ENCODE measurements at places on chromosomes 7 and 10. TPM values are rescaled to one million over a fixed set of nuclear protein-coding genes. Genes with fewer than 3 reads are reported as not detected.

DNA sequence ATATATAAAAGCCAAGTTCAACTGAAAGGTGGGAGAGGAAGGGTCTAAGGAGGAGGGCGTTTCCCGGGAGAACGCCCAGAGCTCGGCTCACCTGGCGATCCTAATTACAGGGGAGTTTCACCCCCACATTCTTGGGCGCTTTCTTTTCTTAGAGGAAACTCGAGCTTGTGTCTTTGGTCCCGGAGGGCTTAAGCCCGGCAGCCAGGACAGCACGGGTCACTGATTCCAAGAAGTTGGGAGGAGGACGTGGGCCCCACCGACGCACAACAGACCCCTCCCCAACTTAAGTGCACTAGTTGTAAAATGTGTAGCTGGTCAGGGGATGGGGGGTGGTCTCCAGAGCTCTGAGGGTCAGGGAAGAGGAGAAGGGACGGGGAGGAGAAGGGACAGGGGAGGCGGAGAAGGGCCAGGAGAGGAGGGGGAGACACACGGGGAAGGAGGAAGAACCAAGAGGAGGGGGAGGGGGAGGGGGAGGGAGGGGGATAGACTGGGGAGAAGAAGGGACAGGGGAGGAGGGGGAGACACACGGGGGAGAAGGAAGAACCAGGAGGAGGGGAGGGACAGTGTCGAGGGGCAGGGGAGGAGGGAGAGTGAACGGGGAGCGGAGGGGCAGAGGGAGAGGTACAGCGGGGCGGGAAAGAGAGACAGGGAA lies 874 bp downstream of the BAIAP2L1 start:
- DNase-seq = peak; percentile 48

MYO3A gene
- polyA plus RNA-seq = 1.9 TPM

- DNase-seq = no peak
Measured at GRCh38 chr7:40720416-40720815, 585.6 kb downstream of the SUGCT start.

- no peak for DNase-seq
Measured at GRCh38 chr7:130973637-130974036, 239.6 kb upstream of the KLF14 start.

PCDH15 gene
- 1.5 TPM for polyA plus RNA-seq

FAM170B gene
- polyA plus RNA-seq = not detected

DNA sequence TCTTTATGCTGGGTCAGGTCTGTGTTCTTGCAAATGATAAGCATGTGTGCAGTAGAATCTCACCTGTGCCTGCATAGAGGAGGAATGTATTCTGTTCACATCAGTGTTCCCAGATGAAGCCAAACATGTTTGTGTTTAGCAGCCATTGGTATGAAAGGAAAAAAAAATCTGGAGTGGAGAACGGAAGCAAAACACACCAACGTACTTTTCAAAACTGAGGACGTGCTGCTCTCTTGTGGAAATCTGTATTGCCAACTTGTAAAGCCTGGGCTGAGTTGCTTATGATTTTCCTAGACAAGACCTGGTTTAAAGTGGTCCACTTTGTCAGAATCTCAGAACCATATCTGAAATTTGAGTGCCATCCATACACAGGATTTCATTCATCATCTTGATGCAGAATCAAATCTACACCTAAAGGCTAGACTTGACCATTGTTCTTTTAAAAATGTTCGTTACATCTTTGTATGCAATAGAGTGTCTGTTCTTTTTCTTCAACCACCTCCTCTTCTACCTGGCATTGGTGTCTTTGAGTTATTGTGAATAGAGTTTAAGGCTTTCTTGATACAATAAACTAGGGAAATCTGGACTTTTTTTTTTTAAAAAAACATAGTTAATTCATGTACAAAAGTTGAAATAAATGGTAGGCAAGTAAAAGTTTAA lies 367.7 kb downstream of the PHF14 start:
- DNase-seq = peak; percentile 62

DNA sequence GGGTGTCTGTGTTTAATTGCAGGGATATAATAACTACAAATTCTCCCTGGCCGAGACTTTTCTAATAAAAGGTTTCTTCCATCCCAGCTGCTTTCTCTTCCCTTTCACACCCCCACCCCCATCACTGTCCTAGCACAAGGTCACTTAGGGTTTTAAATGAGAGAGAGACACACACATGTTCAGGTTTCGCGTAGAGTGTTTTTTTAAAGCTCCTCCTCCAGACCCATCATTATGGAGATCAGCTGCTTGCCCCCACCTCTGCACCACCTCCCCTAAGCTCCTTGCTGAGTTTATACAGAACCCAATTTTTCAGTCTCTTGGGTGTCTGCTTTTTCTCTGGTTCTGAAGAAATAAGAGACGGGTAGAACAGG lies 18.6 kb downstream of the LRMDA start:
- DNase-seq = no peak

GRCh38 chr7:155728116-155728515 lies 83.7 kb downstream of the RBM33 start:
- DNase-seq = no peak

NUTM2B gene
- polyA plus RNA-seq = 2.0 TPM

DNA sequence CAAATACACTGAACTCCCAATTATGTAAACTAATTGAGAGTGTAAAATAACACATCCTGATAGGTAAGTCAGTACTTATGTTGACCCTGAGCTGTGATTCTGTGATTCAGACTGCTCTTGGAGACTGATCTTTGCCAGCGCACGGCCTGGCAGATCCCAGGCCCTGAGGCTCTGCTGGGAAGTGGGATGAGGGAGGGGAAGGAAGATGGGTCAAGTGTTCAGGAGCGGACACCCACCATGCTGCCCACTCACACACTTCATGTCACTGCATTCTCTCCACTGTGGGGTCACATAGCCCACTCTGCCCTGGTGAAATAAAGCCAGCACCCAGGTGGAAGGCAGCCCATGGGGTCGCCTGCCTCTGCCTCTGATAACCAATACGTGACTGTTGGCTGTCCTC lies 226.2 kb downstream of the TNS3 start:
- DNase-seq = no peak

DNA sequence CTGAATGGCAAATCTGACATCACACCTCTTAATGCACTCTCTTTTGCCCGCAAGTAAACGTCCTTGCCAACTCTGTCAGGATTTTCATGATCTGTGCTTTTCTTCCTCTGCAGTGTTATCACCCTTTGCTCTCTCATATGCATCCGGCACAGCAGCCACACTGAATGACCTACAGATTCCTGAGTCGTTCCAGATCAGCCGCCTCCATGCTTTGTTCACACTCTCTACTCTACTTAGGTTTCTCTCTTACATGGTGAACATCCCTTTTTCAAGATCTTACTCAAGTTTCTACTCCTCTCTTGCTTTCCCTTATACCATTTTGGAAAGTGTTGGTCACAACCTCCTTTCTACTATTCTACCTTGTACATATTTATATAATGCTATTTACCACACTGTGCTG lies 127.7 kb upstream of the AOAH start:
- no peak for DNase-seq

DNA sequence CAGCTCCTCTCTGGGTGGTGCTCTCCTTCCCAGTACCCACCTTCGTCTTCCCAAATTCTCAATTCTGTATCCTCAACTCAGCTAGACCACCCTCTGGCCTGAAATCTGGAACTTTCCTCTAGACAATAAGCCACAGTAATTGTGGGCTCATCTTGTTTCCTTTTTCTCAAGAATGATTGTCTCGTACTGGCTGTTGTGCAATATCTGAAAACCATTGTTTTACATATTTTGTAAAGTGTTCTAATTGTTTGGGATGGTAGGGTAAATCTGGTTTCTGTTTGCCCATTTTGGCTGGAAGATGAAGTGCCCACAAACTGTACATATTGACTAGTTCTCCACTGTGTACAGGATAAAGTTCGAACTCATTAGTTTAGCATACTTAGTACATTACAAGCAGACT lies 11.3 kb upstream of the NOBOX start:
- no peak for DNase-seq

TBX20 gene
- not detected for polyA plus RNA-seq

ZNF32 gene
- polyA plus RNA-seq = 73.7 TPM

- no peak for DNase-seq
Measured at GRCh38 chr7:90180649-90181048, 26.4 kb downstream of the STEAP1 start.

MINDY4 gene
- polyA plus RNA-seq = 5.3 TPM

CHRM2 gene
- polyA plus RNA-seq = not detected

DNA sequence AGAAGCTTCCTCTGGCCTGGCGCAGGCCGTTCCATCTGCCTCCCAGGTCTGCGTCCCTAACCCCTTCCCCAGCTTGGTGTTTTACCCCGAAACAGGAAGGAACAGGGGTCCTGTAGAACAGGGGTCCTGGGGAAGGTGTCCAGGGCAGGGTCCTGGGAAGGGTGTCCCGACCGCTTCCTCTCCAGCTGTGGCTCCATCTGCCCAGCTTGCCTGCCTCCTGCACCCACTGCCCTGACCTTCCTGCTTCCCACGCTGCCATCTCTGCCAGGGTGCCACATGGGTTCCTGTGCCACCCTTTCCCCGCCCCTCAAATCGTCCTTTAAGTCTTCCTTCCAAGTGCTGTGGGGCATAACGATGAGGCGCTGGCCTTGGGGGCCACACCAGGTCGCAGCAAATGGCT lies 32.4 kb downstream of the WDR86 start:
- DNase-seq = no peak

- DNase-seq = no peak
Measured at GRCh38 chr10:7533657-7534479, 123.0 kb upstream of the SFMBT2 start.

ZNF727 gene
- polyA plus RNA-seq = not detected

LIPM gene
- not detected for polyA plus RNA-seq

DNA sequence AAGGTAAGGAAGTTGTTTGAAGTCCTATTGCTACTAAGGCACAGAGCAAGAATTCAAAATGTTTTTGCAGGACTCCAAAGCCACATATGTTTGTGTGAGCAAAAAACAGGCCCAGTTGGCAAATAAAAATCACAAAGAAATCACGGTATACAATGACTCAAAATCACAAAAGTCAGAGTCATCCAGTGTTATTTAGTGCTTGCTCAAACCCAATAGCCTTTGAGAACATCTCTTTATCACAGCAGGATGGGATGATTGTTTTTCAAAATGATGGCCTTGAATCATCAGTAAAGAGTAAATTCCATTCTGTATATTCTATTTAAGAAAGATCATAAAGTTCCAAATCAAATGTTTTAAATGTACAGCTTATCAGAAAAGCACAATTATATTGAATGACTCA lies 693.9 kb downstream of the REEP3 start:
- no peak for DNase-seq

GRCh38 chr7:450036-450435 lies 69.6 kb downstream of the PDGFA start:
- no peak for DNase-seq

KIF11 gene
- 0.39 TPM for polyA plus RNA-seq

GRCh38 chr10:97828721-97829120 lies 20.9 kb upstream of the GOLGA7B start:
- no peak for DNase-seq

ING3 gene
- 5.2 TPM for polyA plus RNA-seq

ASB15 gene
- polyA plus RNA-seq = 1.8 TPM

GRCh38 chr7:73994761-73995160 lies 33.2 kb upstream of the ELN start:
- no peak for DNase-seq

RPEL1 gene
- not detected for polyA plus RNA-seq

DNA sequence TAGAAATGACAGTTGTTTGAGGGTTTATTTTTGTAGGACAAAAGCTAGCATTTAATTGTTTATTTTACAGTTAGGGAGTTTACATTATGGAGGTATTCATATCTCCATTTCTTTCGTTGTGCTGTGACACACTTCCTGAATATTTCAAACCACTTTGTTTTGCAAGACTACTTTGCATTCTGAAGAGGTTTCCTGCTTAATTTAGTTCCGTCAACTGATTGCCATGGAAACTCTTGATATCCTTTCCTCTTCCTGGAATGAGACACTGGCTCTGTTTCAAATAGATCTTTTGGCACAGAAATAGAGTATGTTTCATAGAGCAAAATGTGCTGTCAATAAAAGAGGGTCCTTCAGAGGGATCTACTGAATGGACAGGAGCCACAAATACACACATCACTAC lies 159.5 kb upstream of the AGR3 start:
- no peak for DNase-seq

CYP2C19 gene
- polyA plus RNA-seq = not detected

EFCAB10 gene
- not detected for polyA plus RNA-seq

DNA sequence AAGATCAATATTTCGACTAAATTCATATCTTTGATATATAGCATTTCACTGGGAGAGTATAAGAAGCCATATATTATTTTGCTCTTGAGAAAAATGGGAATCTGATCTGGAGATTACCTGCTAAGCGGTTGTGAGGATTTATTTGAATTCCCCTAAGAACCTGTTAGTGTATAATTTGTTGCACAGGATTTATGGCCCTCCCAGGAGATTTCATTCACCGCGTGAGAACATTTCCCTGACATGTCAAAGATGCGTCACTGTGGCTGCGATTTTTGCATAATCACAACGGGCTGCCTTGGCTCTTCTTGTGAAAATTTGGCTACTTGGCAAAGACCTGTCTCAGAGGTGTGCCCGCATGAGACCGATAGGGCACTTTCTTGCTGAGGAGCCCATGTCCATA lies 184.7 kb upstream of the PFKP start:
- DNase-seq = no peak

PRTFDC1 gene
- 6.1 TPM for polyA plus RNA-seq

AZGP1 gene
- polyA plus RNA-seq = 198 TPM

ARMS2 gene
- not detected for polyA plus RNA-seq

PTPRN2 gene
- polyA plus RNA-seq = 6.2 TPM

GRM3 gene
- polyA plus RNA-seq = not detected

DNA sequence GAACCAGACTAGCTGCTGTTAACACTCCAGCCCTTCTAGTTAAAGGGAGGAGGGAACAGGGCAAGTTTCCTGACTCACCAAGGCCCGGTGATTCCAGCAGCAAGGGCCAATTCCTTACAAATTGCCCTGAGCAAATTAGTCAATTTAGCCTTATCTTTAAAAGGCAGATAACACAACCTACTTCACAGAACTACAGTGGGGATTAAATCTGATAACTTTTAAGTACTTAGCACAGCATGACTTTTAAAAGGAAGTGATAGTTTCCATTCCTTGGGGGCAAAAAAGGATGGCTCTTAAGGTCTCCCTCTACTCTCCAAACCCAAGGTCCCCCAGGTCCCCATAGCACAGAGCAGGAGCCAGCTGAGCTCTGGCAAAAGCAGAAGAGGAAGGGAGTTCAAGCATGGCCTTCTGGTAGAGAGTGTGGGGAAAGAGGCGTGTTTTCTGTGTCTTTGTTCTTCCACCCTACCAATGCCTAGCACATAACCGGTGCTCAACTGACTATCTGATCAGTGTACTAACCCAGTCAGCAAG lies 4.0 kb downstream of the CDCA7L start:
- no peak for DNase-seq

DNA sequence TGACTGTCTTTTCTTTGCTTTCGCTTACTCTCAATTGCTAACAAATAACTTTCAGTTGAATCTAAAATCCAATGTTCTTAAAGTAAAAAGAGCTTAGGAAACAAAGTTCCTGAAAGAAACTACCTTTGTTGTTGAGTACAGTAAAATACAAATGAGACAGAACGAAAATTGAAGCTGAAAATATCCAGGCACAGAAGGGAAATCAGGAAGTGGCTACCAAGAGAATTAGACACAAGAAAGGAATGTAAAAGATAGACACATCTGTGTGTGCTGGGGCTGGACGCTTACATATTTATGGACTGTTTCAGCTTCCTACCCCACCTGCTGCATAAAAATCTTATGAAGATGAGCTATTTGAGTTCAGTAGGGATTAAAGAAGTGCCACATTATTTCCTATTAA lies 161.7 kb upstream of the PLXDC2 start:
- no peak for DNase-seq

PRPS1L1 gene
- not detected for polyA plus RNA-seq

HOXA1 gene
- polyA plus RNA-seq = 1.1 TPM

GRCh38 chr7:157628456-157628855 lies 291.7 kb downstream of the DNAJB6 start:
- no peak for DNase-seq

FAM20C gene
- 114 TPM for polyA plus RNA-seq

GRCh38 chr7:35701287-35701900 lies 6.5 kb upstream of the HERPUD2 start:
- no peak for DNase-seq

All from kidney (tissue), 22 donors.